SK-N-DZ (cell line): ENCODE measurements at places on chromosomes 13 and 19.

DNA sequence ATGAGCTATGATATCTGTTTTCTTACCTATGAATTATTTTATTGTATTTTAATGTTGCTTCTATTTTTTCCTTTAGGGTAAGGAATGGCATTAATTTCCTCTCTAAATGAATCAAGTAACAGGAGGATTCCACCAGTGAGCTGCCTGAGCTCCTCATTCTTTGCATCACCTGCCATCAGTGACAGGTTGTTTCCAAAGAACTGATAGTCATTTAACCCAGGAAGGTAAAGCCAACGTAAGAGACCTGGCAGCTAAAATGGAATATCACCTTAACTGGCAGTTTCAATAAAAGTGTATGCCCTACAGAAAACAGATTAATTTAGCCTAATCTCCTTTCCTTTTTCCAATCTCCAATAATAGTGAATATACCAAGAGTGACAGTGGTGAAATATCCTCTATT, 812.0 kb downstream of the SLITRK5 start:
- DNase-seq, result no peak

DNA sequence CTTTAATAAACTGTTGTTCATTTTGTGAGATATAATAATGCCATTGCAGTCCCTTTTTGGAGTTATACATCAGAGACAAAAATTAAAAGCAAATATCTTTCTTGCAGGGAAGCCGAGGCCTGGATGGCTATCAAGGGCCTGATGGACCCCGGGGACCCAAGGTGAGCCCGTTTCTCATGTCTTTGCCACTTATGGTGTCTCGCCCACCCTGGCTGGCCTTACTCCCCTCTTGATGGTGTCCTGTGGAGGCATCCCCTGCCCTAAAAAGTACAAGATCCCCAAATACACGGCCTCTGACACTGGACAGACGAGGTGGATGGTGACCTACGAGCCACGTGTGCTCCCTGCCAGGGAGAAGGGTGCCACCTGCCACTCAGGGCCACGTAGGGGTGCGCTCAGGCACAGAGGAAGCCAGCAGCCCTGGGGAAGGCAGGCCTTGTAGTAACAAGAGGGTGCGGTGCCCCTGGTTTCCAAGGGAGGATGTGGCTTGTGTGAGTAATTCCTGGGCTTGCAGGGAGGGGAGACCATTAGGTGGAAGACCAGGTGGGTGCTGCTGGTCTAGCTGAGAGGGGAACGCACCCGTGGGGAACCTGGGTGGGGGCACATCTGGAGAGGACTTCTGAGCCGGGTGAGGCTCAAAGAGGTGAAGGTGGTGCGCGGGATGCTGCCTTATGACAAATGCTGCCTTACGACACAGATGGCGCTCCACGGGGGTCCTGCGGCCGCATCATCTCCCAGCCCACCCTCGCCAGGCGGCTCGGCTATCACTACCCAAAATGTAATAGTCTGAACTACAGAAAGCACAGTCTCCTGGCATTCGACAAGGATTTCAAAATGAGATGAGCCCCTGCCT, 115.6 kb downstream of the RAB20 start:
- no peak for DNase-seq

DNA sequence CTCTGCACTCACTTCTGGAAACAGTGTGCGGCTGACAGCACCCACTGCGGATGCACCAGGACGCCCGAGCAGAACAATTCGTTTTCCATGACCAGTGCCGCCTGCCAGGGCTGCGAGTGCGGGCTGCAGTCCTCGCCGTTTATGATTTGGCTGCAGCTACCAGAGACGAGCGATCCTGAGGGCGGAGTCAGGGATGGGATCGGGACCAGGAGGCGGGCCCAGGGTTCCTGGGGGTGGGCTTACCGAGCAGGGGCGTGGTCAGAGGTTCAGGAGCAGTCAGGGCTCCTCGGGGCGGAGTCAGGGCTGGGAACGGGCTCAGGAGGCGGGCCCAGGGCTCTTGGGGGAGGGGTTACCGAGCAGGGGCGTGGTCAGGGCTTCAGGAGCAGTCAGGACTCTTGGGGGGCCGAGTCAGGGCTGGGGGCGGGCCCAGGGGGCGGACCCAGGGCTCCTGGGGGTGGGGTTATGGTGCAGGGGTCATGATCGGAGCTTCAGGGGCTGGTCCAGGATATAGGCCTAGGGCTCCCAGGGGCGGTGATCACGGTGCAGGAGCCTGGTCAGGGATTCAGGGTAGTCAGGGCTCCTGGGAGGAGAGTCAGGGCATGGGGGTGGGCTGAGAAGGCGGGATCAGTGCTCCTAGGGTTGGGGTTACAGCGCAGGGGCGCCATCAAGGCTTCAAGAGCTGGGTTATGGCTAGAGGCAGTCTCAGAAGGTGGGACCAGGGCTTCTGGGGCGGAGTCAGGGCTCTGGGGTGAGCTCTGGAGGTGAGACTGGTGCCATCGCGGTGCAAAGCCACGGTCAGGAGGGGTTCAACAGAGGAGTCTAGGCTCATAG, 1.7 kb downstream of the KLK4 start:
- DNase-seq, result peak; percentile 94

- peak; percentile 43 for DNase-seq
Observed at GRCh38 chr13:36981156-36981743, 17.9 kb downstream of the ALG5 start.

DNA sequence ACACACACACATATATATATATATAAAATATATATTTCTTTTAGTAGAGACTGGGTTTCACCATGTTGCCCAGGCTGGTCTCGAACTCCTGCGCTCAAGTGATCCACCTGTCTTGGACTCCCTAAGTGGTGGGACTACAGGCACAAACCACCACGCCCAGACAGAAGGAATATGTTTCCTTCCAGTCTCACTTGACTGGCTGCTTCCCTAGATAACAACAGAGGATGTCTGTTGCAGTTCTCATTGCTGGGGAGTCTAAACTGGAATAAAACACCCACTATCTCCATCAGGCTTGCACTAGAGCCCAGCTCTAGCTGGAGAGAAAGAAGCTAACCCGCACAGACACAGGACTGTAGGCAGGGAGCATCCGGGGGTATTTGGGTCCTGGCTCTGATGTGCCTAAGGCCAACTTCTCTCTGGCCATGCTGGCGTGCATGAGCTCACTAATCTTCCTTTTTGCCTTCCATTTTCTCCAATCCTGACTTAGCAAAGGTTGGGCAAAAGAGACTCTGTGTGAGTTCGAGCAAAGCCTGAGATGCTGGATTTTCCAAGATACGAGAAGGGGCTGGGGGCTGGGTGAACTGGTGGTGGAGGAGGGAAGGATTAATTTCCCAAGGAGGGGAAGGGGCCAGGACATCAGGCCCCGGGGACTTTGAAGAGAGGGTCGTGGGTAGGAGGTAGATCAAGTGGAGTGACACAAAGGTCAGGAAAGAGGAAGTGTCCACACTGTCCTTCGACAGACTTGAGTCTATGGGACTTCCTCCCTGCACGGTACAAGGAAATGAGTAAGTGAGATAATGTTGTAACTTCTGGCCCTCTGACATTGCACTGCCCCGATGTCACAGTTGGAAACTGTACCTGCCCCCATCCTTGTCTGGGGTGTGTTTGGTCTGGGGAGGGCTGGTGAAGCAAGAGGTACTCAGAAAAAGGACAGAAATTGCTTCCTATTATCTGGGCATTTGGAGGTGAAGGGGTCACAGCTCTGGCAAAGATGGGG, 22.5 kb upstream of the ALOX5AP start:
- no peak for DNase-seq

DNA sequence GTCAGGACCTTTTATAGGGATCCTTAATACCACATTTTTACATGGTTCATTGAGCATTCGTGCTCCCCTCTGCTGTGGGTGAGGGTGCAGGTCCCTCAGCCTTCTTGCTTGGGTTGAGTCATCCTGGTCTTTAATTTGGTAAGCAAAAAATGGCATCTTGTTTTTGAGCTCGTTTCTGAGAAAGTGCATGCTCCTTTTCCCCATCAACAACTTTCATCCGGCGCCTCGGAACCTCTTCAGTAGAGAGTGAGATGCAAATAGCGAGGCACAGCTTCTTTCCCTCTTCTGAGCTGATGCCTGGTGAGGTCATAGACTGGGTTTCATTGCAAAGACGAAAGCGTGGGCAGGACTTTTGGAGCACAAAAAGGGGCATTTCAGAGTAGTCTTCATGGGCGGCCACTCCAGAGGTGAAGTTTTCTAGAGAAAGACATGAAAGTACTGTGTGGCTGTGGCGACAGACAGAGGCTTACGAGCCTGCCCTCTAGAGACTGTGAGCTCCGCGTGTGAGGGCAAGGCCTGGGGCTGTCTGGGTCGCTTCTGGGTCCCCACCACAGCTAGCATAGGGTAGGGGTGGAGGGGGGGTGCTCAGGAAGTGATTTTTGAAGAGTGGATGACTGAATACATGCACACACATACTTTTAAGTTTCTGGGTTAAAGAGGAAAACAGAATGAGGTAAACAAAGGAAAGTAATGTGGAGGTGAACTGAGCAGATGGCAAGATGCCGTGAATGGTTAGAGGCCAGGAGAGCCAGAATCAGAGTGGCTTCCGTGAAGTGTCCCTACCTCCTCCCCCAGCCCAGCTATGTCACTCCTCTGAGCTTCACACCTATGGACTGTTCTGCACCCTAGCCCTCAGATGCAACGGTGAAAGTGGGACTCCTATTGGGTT, 44.3 kb downstream of the BBC3 start:
- DNase-seq, result no peak

- no peak for DNase-seq
Observed at GRCh38 chr19:12720851-12721655, 2.7 kb downstream of the TNPO2 start.

GRCh38 chr19:42111384-42111783, 20.9 kb downstream of the POU2F2 start:
- DNase-seq, result no peak

DNA sequence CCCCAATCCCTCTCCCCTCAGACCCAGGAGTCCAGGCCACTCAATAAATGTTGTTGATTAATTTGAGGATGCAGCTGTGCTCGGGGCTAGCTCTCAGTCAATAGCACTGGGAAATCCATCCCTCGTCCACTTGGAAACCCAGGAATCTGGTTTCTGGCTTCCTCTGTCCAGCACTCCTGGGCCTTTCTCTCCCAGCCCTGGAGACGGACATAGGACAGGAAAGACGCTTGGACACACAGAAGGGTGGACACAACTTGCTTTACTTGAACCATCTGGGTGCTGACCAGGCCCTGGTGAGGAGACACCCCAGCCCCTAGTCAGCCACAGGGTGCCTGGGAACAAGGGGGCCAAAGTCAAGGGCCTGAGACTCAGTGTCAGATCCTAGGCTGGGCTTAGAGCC, 891 bp upstream of the TNNI3 start:
- DNase-seq, result no peak

GRCh38 chr19:49212016-49212701, 54.6 kb downstream of the TRPM4 start:
- no peak for DNase-seq

- DNase-seq, result no peak
Observed at GRCh38 chr13:86870444-86870843, 800.7 kb upstream of the SLITRK5 start.

DNA sequence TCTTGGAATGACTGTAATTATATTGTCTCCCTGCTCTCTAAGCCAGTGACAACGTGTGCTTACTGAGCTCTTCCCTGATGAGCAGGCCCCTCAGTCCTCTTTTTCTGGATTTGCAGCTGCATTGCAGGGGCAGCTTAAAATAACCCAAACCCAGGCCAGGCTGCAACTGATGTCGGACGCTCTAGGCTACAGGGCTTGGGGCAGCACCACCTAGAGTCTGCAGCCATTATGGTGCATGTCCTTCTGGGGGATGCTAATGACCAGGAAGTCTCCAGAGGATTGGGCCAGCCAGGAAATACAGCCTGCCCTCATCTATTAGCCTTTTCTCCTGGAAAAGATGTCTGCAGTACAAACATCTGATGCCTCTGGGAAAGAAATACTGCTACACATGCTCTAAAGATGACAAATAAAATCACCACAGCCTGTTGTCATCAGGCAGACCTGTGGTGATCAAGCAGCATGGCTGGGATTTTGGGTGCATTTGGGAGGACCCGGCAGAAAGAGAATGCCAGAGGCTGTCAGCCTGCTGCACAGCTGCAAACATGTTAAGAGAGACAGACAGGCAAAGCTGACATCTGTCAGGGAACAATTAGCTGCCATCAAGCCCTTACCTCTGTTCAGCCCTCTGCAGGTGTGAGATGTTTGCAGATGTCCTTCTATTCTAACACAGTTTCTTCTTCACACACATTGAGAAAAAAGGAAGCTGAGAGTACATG, 51.8 kb downstream of the CCDC70 start:
- DNase-seq, result peak; percentile 48

DNA sequence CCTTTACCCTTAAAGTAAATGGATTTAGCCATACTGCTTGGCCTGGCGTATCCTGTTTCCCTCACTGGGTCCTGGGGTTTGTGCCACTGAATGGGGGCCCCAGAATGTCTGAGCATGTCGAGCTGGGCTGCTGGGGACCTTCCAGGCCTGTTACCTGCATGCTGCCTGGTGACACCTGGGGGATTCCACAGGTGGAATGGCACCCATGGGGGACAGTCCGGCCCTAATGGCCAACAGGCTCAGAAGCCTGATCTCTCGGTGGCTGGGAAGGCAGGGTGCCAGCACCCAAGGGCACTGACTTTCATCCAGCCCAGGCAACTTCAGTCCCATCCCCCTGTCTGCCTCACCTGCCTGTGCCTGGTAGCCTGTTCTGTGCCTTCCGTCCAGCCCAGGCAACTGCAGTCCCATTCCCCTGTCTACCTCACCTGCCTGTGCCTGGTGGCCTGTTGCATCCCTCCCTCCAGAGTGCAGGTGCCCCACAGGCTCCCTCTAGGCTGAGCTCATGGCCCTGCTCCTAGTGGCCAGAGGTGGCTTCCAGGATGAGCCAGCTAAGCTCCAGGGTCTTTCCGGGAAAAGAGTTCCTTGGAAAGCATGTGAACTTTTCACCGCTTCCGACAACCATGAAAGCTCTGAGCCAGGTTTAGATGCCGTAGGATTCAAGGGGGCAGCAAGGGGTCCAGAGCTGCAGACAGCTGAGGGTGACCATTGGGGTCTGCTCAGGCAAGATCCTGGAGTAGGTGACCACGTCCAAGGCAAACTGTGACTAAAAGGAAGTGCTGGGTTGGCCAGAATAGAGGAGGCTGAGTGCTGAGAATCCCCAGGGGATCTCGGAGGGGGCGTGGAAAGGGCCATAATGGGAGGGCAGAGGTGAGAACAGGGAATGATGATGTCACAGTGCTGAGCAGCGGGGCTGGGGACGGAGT, 30.3 kb upstream of the ZNF492 start:
- no peak for DNase-seq

- no peak for DNase-seq
Observed at GRCh38 chr13:98536729-98537128, 40.2 kb downstream of the STK24 start.

GRCh38 chr19:35673121-35673804, 6.9 kb downstream of the UPK1A start:
- no peak for DNase-seq

DNA sequence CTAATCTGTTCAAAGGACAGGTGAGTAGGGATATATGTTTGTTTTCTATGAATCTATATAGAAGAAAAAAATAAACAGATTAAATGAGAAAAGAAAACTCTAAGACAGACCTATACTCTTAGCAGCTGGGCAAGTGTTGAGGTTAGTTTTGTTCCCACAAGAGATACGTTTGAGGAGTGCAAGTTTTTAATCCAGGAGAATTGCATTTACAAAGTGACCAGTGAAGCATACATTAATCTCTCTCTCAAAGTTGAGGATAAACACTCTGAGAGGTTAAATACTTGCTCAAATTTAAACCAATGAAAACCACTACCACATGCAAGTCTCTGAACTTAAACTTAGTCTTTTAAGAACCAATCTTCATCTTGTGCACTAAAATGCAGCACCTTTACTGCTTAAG, 930.5 kb upstream of the MIR17HG start:
- DNase-seq, result no peak

GRCh38 chr19:53158119-53158656, 665 bp downstream of the ZNF347 start:
- DNase-seq, result peak; percentile 9
